Kidney (tissue), 22 donors: ENCODE measurements at places on chromosomes 13 and 19.

DNA sequence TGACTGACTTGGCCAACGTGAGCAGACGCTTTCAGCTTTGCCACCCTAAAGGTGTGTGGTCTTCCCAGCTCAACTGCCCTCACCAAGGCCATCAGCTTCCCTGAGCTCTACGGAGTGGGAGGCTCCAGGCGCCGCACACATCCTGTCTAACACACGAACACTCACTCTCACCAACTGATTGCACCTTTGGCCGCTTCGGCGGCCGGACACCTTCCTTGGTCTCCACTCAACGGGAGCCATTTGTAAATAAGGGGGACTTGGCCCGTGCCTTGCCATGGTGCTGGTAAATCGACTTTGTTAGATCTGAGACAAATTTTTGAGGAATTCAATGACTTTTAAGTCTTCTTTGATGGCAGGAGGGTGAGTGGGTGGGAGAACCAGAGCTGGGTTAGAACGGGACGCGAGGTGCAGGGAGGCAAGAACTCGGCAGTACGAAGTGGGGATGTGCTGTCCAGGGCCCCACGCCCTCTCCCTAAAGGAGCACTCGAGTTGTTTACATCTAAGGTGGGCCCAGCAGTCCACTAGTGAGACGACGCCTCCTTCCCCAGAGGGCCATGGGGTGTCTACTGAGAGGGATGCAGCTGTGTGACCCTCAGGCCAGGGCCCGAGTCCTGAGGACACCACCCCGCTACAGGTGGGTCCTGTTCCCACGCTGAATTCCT lies 4.4 kb downstream of the C13orf46 start:
- H3K4me3 ChIP-seq = no peak overlapping the region
- H3K4me1 ChIP-seq = no peaks in the 10 kb centered on the region
- DNase-seq = no peak

GRCh38 chr13:59950266-59950665 lies 213.5 kb downstream of the DIAPH3 start:
- no peak overlapping the region for H3K4me3 ChIP-seq
- DNase-seq = no peak
- H3K27me3 ChIP-seq = no peaks in the 10 kb centered on the region
- no peaks in the 10 kb centered on the region for H3K4me1 ChIP-seq
- no peak overlapping the region for H3K27ac ChIP-seq
- H3K36me3 ChIP-seq = no peaks in the 10 kb centered on the region

- no peak overlapping the region for H3K27ac ChIP-seq
- H3K36me3 ChIP-seq = no peaks in the 10 kb centered on the region
- H3K4me1 ChIP-seq = peaks cover 3% of the 10 kb centered on the region
- DNase-seq = peak; percentile 66
These were observed 67.9 kb downstream of the NDFIP2 start for GRCh38 chr13:79548902-79549301.

DNA sequence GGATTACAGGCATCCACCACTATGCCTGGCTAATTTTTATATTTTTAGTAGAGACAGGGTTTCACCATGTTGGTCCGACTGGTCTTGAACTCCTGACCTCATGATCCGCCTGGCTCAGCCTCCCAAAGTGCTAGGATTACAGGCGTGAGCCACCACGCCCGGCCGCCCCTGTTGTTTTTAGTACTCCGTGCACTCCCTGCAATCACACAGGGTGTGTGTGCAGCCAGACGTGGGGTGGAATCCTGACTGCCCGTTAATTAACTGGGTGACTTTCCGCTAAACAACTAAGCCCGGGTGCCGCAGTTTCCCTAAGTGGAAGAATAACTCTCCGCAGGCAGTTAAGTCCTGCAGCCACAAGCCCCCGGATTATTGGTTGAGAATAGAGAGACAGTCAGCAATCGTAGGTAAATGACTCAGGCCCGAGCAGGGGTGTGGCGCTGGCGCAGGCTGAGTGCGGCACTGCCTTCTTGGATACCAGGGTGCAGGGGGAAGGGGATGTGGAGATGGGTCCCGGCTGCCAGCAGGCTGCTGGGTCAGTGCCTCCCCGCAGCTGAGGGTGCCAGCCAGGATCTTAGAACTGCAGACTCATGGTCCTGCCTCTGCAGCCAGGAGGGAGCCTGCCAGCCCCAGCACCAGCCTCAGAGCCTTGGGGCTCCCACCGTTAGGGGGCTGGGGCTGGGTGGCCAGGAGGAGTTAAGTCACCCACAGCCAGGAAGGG lies 6.1 kb upstream of the FXYD3 start:
- no peak overlapping the region for H3K27ac ChIP-seq
- H3K36me3 ChIP-seq = no peaks in the 10 kb centered on the region
- H3K4me1 ChIP-seq = no peaks in the 10 kb centered on the region
- DNase-seq = no peak
- H3K27me3 ChIP-seq = no peaks in the 10 kb centered on the region

- peak overlapping the region; percentile 53 for H3K27ac ChIP-seq
- H3K4me3 ChIP-seq = peak overlapping the region; percentile 93
- H3K36me3 ChIP-seq = no peaks in the 10 kb centered on the region
- H3K27me3 ChIP-seq = no peaks in the 10 kb centered on the region
These were observed 14.2 kb downstream of the FBXO46 start for GRCh38 chr19:45716359-45717130.

DNA sequence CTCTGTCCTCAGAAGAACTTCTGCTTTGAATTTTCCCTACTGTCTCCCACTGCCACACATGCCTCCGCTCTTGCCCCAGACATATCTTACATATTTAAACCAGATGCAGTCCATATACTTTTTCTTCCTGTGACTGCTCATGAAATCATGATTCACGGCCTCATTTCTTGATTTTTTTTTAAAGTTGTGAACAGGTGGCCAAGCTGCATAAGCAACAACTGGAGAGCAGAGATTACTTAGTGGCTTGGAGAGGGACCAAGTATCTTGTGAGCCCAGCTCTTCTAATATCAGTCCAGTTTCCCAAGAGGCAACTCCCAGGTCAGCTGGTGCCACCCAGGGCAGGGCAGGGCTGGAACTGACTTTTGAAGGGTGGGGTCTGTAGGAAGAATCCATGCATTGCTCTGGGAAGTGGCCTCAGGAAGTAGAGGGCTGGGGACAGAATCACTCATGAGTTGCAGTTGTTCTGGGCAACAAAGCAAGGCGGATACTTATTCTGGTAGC lies 152.4 kb downstream of the LMO7 start:
- peak overlapping the region; percentile 68 for H3K27ac ChIP-seq
- H3K36me3 ChIP-seq = no peaks in the 10 kb centered on the region
- no peak for DNase-seq
- H3K4me1 ChIP-seq = peaks cover 22% of the 10 kb centered on the region
- no peak overlapping the region for H3K4me3 ChIP-seq
- H3K27me3 ChIP-seq = no peaks in the 10 kb centered on the region

DNA sequence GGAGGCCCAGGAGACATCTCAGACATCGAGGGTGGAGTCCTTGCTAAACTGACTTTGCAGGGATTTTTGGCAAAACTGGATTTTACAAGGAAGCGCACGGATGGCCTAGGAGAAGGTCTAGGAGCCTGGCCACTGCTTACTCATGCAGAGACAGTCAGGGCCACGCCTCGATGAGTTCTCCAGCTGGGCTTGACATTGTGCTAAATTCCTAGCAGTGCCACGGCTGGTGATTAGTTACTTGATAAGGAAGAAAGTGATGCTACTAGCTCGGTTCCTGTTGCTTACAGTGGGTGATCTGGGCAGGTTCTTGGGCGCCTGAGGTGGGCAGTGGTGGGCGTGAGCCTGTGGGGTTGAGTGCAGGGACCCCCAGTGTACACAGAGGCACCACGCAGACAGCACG lies 143.4 kb downstream of the SOX1 start:
- DNase-seq = no peak
- H3K27ac ChIP-seq = no peak overlapping the region
- H3K36me3 ChIP-seq = no peaks in the 10 kb centered on the region
- peaks cover 16% of the 10 kb centered on the region for H3K27me3 ChIP-seq
- H3K4me1 ChIP-seq = no peaks in the 10 kb centered on the region

DNA sequence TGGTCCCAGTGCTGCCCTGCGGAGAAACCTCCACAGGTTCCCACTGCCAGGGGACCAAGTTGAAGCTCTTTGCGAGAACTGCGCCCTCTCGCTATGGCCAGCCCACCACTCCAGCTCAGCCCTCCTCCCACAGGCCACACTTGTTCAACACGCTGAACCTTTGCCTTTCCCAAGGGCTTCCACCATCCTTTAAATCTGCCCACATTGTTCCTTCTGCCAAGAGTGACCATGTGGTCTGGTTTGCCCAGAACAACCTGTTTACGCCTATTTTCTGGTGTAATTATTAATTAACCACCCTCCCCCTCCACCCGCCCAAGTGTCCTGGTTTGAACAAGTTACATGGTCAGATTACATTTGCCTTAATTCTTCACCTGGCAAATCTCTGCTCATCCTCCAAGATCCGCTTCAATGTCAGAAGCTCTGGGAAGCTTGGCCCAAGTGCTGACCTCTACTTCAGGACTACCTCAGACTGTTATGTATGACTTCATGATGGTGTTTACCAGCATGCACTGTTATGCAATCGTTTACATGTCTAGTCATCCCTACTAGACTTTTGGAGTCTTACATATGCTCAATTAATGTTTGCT lies 12.0 kb upstream of the USP12 start:
- H3K27ac ChIP-seq = peak overlapping the region; percentile 82
- no peaks in the 10 kb centered on the region for H3K27me3 ChIP-seq
- DNase-seq = no peak
- H3K4me1 ChIP-seq = peaks cover 6% of the 10 kb centered on the region
- H3K36me3 ChIP-seq = no peaks in the 10 kb centered on the region

GRCh38 chr19:2648528-2648937 lies 54.0 kb downstream of the GNG7 start:
- no peaks in the 10 kb centered on the region for H3K36me3 ChIP-seq
- no peak overlapping the region for H3K4me3 ChIP-seq
- H3K4me1 ChIP-seq = no peaks in the 10 kb centered on the region
- peak; percentile 83 for DNase-seq

GRCh38 chr19:42397263-42398166 lies 7.4 kb upstream of the CNFN start:
- peak overlapping the region; percentile 81 for H3K4me3 ChIP-seq
- no peaks in the 10 kb centered on the region for H3K4me1 ChIP-seq

GRCh38 chr13:34044041-34044440 lies 226.1 kb downstream of the RFC3 start:
- no peak for DNase-seq
- H3K27ac ChIP-seq = no peak overlapping the region
- no peaks in the 10 kb centered on the region for H3K4me1 ChIP-seq
- no peaks in the 10 kb centered on the region for H3K36me3 ChIP-seq
- no peaks in the 10 kb centered on the region for H3K27me3 ChIP-seq

GRCh38 chr19:5826531-5827341 lies 12.8 kb downstream of the FUT6 start:
- peak overlapping the region; percentile 25 for H3K4me3 ChIP-seq
- H3K27me3 ChIP-seq = no peaks in the 10 kb centered on the region
- H3K27ac ChIP-seq = peak overlapping the region; percentile 51
- no peaks in the 10 kb centered on the region for H3K36me3 ChIP-seq
- DNase-seq = peak; percentile 93
- no peaks in the 10 kb centered on the region for H3K4me1 ChIP-seq

DNA sequence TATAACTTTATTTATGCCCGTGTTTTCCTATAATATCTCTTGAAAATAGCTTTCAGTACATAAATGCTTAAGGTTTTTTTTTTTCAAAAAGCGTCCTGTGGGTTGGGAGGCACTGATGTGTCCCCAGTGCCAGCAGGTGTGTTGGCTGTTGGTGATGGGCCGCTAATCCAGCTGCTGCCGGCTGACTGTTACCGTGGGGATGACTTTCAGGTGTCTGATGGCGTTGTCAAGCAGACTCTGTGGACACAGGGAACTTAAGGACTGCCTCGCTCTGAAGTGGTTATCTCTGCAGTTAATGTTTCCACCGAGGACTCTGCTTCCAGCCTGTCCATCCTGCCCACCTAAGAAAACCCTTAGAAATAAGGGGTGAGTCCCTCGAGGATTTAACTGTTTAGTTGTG lies 94.5 kb downstream of the ANKRD10 start:
- DNase-seq = no peak
- H3K4me1 ChIP-seq = peaks cover 3% of the 10 kb centered on the region
- H3K4me3 ChIP-seq = no peak overlapping the region

DNA sequence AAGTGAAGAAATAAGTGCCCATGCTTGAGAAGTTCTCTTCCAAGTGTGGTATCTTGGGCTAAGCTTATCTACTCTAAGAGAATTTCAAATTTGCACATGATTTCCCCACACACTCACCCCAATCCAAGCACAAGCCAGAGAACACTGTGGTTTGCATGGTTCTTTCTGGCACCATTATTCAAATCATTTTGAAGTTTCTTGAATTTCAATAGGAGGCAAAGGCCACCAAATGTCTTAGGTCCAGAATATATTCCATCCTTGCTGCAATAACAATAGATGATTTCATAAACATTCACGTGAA lies 359.7 kb downstream of the IRS2 start:
- no peak overlapping the region for H3K27ac ChIP-seq
- no peak overlapping the region for H3K4me3 ChIP-seq
- H3K4me1 ChIP-seq = no peaks in the 10 kb centered on the region
- no peaks in the 10 kb centered on the region for H3K27me3 ChIP-seq
- DNase-seq = no peak
- no peaks in the 10 kb centered on the region for H3K36me3 ChIP-seq

- H3K27me3 ChIP-seq = no peaks in the 10 kb centered on the region
- H3K4me3 ChIP-seq = peak overlapping the region; percentile 6
- no peak overlapping the region for H3K27ac ChIP-seq
- no peaks in the 10 kb centered on the region for H3K36me3 ChIP-seq
- peak; percentile 87 for DNase-seq
These were observed 8.6 kb upstream of the HIPK4 start for GRCh38 chr19:40398417-40399131.

- H3K27ac ChIP-seq = no peak overlapping the region
- DNase-seq = no peak
- H3K27me3 ChIP-seq = no peaks in the 10 kb centered on the region
- H3K4me3 ChIP-seq = no peak overlapping the region
These were observed 2.6 kb downstream of the GTF2F2 start for GRCh38 chr13:45122941-45123340.

DNA sequence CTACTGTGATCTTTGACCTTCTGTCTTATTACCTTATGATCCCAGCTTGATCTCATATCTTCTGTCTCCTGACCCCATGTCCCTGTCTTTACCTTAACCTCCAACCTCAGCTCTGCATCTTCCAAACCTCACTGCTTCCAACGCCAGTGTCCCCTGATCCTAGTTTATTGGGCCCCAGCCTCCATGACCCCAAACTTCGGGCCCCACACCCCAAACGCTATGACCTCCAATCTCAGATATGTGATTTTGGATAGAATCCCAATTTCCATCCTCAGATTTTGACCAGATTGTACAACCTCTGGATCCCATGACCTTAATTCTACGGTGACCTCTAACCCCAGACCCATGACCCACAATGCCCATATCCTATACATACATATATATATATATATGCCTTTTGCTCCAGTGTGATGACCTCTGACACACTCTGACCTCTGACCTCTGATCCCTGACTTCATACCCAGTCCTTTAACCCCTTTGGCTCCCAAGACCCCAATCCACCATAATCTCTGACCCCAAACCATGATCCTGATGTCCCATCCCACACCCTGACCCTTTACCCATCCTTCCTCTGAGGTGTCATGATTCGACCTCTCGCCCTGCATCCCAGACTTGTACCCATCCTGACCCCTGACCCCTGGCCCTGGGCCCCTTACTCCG lies 3.5 kb downstream of the KLK12 start:
- H3K4me3 ChIP-seq = no peak overlapping the region
- no peaks in the 10 kb centered on the region for H3K36me3 ChIP-seq
- DNase-seq = no peak
- H3K27ac ChIP-seq = no peak overlapping the region
- no peaks in the 10 kb centered on the region for H3K27me3 ChIP-seq

GRCh38 chr19:12720296-12720695 lies 3.4 kb downstream of the TNPO2 start:
- no peaks in the 10 kb centered on the region for H3K27me3 ChIP-seq
- peaks cover 11% of the 10 kb centered on the region for H3K36me3 ChIP-seq
- H3K4me3 ChIP-seq = peak overlapping the region; percentile 28
- no peak for DNase-seq
- peaks cover 22% of the 10 kb centered on the region for H3K4me1 ChIP-seq
